ENCODE measurements at places on chromosomes 3 and 15.

GRCh38 chr15:64894395-64895056, 17.2 kb upstream of the ANKDD1A start:
- DNase-seq, result no peak

DNA sequence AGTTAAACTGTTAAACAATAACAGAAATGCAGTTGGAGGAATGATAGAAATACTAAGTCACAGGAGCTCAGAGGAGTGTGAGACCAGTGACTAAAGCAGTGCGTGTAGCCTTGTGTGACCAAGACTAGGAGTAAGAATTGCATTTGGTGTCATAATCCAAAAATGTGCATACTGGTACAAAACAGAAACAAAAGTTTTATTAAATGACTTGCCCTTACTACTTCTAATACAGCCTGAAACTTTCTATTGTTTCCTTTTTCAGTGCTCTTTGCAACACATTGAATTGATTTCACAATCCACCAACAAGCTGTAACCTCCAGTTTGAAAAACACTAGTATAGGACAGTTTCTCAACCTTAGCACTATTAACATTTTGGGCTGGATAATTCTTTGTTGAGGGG, 17.1 kb downstream of the SNX1 start:
- DNase-seq, result no peak

GRCh38 chr3:12476238-12476897, 7.9 kb upstream of the TSEN2 start:
- DNase-seq, result no peak

- DNase-seq, result peak; percentile 60
Observed at GRCh38 chr15:96331945-96332636, 1.6 kb downstream of the NR2F2 start.

DNA sequence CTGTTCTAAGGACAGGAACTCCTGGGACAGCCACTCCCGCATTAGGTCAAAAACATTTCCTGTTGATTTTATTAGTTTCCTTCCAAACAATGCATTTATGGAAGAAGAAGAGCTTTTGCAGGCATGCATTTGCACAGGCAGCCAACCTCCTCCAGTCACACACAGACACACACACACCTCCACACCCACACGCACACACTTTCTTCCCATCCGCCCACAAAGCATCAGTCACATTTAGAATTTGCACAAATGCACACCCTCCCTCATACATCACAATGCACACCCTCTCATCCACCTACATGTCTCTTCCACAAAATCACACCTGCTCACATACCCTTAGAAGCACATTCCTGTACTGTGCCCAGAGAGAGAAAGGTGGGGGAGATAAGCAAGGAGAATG, 4.1 kb upstream of the TYRO3 start:
- DNase-seq, result no peak

GRCh38 chr15:66387163-66388042, 691 bp downstream of the MAP2K1 start:
- peak; percentile 68 for DNase-seq

- no peak for DNase-seq
Observed at GRCh38 chr15:83018436-83018835, 7.0 kb upstream of the C15orf40 start.

Data from LoVo (cell line).